LHCN-M2 (cell line): ENCODE measurements at places on chromosomes 2 and 18. TPM values are rescaled to one million over a fixed set of nuclear protein-coding genes. Genes with fewer than 3 reads are reported as not detected.

Gene C1QL2
- not detected in 2 replicates for total RNA-seq

Gene LRRTM1
- total RNA-seq: not detected in 2 replicates

Gene TUBA3E
- 0.29 TPM in 1 of 2 replicates, not detected in the other for total RNA-seq

DNA sequence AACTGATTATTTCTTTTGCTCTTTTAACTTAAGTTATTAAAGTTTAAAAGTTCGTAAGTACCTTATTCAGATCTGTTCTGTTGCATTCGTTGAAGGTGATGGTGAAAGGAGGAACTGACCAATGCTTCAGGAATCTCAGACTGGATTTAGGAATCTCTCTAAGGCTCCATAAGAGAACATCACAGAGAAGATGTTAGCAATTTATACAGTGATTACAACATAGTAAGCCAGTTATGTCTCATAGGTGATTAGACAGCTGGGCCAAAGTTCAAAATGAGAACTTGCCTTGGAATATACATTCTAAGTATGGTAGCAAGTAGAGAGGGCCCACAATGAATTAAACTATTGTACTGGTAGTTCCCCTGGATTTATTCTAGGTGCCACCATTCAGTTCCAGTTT is 3.2 kb downstream of the MARS2 start:
- peak; percentile 34 for DNase-seq

DNA sequence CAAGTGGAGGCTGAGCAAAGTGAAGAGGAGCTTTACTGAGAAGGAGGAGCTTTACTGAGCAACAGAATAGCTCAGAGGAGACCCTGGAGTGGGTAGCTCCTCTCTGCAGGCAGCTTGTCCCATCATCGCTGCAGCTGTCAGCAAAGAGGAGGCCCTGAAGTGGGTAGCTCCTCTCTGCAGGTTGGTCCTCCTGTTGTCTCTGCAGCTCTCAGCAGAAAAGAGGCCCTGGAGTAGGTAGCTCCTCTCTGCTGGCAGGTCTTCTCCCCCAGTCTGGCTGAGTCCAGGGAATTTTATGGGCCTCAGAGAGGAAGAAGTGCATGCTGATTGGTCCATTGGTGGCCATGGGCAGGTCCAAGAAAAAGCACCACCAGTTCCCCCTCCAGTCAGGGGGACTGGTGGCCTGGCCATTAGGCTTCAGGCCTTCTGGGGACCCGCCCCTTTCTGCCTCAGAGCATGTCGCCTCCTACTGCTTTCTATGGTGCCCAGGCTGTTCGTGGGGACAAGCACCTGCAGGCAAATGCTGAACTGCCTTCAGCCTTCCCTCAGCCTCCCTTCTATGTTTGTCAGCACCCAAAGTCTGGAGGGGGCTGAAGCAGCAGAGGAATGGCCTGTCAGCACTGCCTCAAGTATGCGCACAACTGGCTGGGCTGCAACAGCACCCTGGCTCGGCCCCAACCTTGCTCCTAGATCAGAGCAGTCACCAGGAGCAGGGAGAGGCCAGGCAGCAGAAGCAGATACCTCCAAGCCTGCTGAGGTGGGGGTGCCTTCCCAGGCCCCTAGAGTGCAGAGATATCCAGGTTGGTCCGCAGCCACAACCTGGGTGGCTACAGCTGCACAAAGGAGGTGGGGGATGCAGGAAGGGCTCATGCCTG is 5.9 kb downstream of the ZSCAN30 start:
- peak; percentile 22 for DNase-seq

- DNase-seq: no peak
Measured at GRCh38 chr18:49365346-49365745, 95.1 kb downstream of the DYM start.

DNA sequence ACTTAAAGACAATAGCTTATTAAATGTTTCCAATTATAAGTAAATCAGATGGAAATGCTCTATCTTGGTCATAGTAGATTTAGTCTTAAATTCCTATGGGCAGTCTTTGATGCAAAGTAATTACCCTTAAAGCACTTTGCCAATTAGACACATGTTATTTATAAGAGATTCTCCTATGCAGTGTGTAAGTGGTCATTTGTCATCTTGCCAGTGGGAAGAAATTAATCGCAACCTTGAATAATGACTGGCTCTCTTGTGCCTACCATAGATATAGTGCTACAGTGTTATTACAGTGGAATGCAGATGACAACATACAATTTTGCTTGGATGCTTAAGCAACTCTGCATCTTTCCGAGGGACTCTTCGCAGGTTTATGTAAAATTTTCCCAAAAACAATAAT is 311.0 kb upstream of the THUMPD2 start:
- no peak for DNase-seq
